ENCODE measurements at places on chromosomes 4 and X. TPM values are rescaled to one million over a fixed set of nuclear protein-coding genes. Genes with fewer than 3 reads are reported as not detected.

S100P gene
- 210 TPM for total RNA-seq

L1CAM gene
- total RNA-seq, result 29.9 TPM

ADD1 gene
- 71.6 TPM for total RNA-seq

FABP2 gene
- total RNA-seq, result not detected

Data from NCI-H460 (cell line).